ENCODE measurements at places on chromosomes 6 and 20.

DNA sequence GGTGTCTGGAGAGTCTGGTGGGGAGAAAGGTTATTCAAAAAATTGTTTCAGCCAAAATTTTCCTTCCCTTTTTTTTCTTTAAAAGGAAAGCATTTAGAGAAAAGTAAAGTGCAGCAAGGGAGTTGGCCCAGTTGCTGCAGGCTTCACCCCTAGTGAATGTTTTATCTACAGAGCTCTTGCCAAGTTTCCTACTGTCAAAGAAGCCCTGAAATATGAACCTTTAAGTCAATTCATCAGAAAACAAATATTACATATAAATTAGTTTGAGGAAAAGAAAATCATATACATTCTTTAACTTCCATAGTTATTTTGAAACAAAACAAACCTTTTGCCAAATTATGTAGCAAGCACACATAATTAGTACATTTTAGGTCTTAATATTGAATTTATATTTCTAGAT, 25.0 kb upstream of the HMGCLL1 start:
- DNase-seq, result no peak

- no peak for DNase-seq
Observed at GRCh38 chr6:52760105-52760765, 3.0 kb downstream of the GSTA2 start.

- DNase-seq, result no peak
Observed at GRCh38 chr20:23358563-23358906, 3.4 kb upstream of the GZF1 start.

DNA sequence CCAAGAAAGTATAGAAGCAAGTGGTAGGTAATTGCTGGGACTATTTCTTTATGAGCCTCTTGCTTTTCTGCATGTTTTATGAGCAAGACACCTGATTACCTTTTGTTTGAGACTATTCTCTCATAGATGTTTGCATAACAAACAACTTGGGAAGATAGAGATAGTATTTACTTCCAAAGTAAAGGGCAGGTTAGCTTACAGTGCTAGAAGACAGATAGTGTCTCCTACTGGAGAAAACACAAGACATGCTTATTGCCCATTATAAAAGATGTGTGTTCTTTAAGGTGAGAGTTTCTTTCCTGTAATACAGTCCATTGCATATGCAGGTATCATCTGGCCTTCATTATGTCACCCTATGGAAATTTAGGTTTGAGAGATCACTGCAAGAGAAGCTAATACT, 174.2 kb upstream of the FUT9 start:
- no peak for DNase-seq

DNA sequence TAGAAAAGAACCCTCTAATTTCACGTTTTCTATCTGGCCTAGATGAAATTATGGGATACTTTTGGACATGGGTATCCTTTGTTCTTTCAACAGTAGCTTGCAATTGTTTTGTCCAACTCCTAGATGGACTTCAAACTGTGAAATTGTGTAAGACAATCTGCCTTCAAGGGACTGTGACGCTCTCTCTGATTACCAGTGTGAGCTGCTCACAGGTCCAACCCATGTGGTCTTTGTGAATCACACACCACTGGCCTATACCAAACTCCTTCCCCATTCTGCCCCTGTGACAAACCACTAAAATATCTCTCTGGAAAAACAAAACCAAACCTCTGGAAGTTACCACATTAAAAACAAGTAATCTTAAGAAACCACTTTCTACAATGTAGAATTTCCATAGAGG, 59.5 kb downstream of the NINL start:
- peak; percentile 82 for DNase-seq

DNA sequence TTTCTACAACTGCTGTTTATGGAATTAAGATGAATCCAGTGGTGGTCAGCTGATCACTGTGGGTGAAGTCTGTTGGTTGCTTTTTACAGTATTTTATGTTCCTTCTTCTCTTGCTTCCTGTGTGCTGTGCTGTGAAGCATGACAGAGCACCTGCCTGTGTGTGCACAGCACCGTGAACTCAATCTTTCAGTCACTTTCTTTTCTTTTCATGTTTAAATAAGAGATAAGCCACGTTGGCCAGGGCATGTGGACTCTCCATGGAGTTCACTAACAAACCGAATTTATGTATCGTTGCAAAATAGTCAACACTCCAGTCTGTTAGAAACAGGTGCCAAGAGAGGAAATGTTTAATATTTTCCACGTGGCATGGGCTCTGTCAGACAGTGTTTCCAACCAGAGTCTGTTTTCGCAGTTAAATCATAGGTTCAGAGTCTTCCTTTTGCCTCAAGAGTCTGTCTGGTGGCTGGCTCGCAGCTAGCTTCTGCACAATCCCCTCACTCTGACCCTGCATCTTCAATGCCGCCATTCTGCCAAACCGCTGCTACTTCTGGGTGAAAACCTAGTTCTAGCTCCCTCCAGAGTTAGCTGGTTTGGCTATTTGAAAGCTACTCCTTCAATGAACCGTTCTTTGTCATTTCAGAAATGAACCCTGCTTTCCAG, 73.2 kb downstream of the QRSL1 start:
- DNase-seq, result no peak

- DNase-seq, result no peak
Observed at GRCh38 chr20:36040571-36040970, 72.2 kb downstream of the CNBD2 start.

GRCh38 chr20:46833360-46833759, 61.3 kb upstream of the EYA2 start:
- no peak for DNase-seq

- DNase-seq, result no peak
Observed at GRCh38 chr6:129525055-129525454, 184.9 kb downstream of the ARHGAP18 start.

GRCh38 chr20:49483018-49483695, 689 bp upstream of the KCNB1 start:
- no peak for DNase-seq

- DNase-seq, result no peak
Observed at GRCh38 chr6:5778317-5778857, 228.3 kb downstream of the NRN1 start.

DNA sequence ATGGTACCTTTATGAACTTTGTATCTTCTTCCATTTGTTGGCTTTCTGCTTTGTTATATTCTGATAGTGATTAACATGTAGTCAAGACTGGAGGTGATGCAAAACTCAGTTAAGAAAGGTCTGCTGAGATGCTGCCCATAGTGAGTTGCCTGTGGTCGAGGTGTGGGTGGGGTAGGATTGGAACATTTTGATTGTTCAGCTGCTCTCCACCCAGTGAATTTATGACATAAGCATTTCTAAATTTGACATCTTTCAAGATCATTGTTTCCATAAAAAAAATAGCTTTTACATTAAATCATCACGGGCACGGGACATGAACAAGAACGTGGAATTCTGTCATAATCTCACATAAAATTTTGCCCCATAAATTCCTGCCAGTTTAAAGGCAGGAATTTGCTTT, 146.6 kb upstream of the POU3F2 start:
- DNase-seq, result no peak

DNA sequence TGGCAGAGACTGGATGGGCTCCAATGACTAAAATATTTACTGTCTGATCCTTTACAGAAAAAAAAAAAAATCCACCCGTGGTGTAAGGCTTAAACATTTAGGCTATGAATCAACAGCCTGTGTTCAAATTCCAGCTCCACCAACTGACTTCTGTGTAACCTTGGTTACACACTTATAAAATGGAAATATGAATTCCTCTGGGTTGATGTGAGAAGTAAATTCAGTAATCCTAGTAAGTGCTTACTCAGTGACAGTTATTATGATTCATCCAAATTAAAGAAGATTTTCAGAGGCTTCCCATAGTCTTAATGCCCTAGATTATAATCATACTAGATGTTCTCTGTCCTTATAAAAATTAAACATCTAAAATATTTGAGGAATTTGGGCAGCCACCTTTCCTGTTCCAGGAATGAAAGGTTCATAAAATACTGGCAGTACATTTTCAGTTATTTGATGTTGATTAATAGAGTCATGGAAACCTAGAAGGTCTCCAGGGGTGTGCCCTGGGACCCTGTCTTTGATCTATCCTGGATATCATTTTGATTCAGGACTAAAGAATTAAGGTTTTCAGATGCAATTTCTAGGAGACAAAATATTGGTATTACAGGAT, 180.3 kb upstream of the ZNF217 start:
- DNase-seq, result peak; percentile 97

- no peak for DNase-seq
Observed at GRCh38 chr20:38833154-38833856, 27.8 kb downstream of the PPP1R16B start.

GRCh38 chr20:17427638-17428037, 103.5 kb downstream of the BFSP1 start:
- no peak for DNase-seq

DNA sequence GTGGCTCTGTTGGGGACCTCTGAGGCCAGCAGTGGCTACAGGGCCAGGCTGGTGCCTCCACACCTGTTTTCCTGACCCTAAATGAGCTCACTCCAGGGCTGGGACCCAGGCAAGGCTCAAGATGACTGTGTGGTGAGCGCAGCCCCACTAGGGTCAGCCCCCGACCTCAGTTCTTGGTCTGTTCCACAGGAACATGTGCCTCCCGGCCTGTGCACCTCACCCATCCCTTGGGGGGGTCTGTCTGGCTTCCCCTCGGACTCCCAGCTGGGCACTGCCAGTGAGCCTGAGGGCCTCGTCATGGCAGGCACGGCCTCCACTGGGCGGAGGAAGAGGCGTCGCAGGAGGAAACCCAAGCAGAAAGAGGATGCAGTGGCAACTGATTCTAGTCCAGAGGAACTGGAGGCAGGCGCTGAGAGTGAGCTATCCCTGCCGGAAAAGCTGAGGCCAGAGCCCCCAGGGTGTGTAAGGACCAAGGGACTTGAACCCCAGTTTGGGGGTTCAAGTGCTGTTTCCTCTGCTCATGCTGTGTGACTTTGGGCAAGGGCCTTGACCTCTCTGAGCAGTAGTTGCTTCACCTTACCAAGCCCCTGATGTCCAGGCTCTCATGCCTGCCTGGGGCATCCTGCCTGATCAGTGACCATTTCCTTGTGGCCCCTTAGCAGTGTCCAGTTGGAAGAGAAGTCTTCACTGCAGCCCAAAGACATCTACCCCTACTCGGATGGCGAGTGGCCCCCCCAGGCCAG, 8.0 kb downstream of the LPIN3 start:
- DNase-seq, result no peak

- DNase-seq, result no peak
Observed at GRCh38 chr6:97203343-97203742, 79.7 kb downstream of the MMS22L start.

- peak; percentile 63 for DNase-seq
Observed at GRCh38 chr20:53738039-53738944, 144.7 kb upstream of the ZNF217 start.

GRCh38 chr6:3085074-3085473, 16.8 kb downstream of the RIPK1 start:
- DNase-seq, result no peak

GRCh38 chr6:78530208-78530607, 337.1 kb upstream of the IRAK1BP1 start:
- DNase-seq, result no peak

DNA sequence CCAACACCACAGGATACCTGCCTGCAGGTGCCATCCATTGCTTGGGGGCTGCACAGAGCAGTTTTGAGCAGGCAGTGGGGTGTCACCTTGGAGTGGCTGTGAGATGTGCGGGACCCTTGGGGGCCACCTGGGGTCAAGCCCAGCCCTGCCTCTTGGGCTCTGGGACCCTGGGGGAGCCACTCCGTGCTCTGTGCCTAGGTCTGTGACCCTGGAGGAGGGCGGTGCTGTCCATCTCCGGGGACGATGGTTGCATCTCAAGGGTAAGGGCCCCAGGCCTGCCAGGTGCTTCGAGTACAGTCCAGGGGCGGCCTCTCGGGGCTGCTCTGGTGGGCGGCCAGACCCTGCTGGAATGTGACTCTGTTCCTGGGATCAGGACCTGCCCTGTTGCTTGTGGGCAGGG, 8.7 kb upstream of the GATA5 start:
- no peak for DNase-seq

GRCh38 chr6:111598181-111598580, 7.5 kb downstream of the TRAF3IP2 start:
- DNase-seq, result no peak

- DNase-seq, result no peak
Observed at GRCh38 chr6:159595173-159595572, 97.9 kb downstream of the SOD2 start.

- DNase-seq, result peak; percentile 82
Observed at GRCh38 chr6:81938014-81938856, 185.8 kb upstream of the TENT5A start.

- DNase-seq, result no peak
Observed at GRCh38 chr6:48255094-48255493, 144.1 kb upstream of the PTCHD4 start.

GRCh38 chr6:108113557-108114519, 39.3 kb upstream of the OSTM1 start:
- DNase-seq, result peak; percentile 15

DNA sequence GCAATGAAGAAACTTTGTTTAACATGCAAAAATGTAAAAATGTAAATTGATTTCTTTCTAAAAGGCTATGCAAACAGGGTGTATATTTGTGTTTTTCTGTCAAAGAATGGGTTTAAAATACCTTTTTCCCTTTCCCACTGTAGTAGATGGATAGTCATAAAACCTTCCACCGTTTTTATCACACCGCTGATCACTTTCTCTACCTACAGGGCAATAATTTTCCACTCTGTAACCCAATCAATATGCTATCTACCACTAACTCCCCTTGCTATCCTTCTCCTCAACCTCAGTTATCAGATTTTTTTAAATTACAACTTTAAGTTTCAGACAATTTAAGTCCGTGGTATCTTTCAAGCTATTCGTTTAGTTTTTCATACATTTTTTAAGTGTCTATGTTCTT, 91.4 kb upstream of the ARID1B start:
- no peak for DNase-seq

- no peak for DNase-seq
Observed at GRCh38 chr6:110558575-110558974, 82.2 kb upstream of the SLC22A16 start.

- no peak for DNase-seq
Observed at GRCh38 chr20:47907031-47907675, 121.9 kb upstream of the SULF2 start.

GRCh38 chr6:108707328-108707976, 140.8 kb upstream of the ARMC2 start:
- no peak for DNase-seq

All from fibroblast of skin of left biceps (primary cell).